ENCODE measurements at places on chromosomes 5 and 9. TPM values are rescaled to one million over a fixed set of nuclear protein-coding genes. Genes with fewer than 3 reads are reported as not detected.

DNA sequence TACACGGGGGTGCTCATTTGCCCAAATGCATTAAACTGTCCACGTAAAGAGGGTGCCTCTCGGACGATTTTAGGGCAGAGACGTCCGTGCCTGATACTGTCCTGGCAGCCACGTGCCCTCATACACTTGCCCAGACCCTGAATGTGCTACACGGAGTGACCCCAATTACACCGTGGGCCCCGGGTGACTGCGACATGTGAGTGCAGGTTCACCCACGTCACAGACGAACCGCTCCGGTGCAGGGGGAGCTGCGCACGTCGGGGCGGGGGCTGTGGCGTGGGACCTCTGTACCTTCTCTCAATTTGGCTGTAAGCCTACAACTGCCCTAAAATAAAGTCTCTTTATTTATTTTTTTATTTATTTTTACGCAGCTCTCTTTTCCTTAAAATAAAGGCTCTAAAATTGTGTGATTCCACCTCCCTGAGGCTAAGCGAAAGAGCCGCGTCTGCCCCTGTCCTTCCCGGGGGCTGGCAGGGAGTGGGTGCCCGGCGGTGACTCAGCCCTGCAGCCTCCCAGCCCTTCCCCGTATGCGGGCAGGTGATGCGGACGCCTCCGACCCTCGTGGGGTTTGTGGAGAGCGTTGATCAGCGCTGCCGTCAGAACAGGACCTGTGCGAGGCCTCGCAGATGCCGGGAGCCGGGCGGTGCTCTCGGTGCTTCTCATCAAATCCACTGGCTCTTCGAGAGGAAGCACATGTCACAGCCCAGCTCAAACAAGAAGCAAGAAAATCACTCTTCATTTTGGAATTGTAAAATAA, 9.2 kb upstream of the EGFL7 start:
- DNase-seq = peak; percentile 40

DNA sequence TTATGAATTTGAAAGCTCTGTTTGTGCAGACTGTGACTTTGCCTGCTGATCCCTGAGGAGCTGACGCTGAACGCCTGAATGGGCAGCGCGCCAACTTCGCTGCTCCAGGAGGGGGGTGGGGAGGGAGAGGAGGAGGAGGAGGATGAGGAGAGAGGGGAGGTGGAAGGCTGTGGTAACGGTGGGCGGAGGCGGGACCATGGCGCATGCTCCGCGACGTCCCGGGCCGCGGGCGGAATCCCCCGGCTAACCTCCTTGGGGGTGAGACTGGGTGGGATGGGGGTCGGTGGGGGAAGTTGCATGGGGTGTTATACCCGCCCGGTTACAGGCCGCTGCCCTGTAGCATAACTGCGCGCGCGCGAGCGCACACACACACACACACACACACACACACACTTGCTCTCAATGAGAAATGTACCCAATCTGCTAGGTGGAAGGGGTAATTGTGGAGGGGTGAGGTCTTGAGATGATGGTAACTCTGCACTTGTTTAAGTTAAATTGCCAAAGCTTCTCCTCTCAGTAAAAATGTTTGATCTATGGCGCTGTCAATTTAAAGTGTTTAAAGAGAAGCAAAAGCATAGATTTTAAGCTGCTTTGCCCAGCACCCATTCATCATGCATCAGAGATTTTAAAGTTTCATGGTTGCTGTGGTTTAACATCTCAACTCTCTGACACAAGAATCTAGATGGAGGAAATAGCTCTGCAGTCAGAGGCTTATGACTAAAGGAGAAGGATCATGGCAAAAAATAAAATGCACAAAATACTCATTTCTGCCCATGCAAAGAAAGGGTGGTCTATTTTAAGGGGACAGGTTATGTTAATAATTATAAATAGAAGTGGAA, 76.6 kb upstream of the TBCA start:
- DNase-seq = peak; percentile 92

GRCh38 chr9:68640421-68641089, 64.5 kb upstream of the PIP5K1B start:
- DNase-seq = no peak

SLC45A2 gene
- polyA plus RNA-seq = 0.22 TPM

CCL27 gene
- polyA plus RNA-seq = not detected

FTMT gene
- polyA plus RNA-seq = not detected

FBP2 gene
- polyA plus RNA-seq = not detected

CCIN gene
- polyA plus RNA-seq = not detected

ZNF300 gene
- polyA plus RNA-seq = 4.0 TPM

All from kidney (tissue), 22 donors.